ENCODE measurements at places on chromosomes 1 and 21.

DNA sequence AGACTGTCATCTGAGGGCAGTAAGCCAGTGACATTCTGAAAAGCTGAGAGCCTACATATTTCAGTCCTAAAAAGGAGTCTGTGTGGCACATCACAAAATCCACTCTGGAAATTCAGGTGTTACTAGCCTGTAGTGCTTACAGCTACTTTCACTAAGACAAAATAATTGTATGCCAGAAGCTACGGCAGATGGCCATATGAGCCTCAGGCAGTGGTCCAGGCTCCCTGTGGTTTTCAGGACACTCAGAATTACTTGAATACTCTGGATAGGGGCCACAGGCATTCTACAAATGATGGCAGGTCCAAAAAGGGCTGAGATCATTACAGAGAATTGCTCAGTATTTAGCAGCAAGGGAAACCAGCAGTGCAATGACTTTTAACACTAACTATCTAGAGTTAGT, 527.1 kb downstream of the MRPL39 start:
- no peak for DNase-seq

DNA sequence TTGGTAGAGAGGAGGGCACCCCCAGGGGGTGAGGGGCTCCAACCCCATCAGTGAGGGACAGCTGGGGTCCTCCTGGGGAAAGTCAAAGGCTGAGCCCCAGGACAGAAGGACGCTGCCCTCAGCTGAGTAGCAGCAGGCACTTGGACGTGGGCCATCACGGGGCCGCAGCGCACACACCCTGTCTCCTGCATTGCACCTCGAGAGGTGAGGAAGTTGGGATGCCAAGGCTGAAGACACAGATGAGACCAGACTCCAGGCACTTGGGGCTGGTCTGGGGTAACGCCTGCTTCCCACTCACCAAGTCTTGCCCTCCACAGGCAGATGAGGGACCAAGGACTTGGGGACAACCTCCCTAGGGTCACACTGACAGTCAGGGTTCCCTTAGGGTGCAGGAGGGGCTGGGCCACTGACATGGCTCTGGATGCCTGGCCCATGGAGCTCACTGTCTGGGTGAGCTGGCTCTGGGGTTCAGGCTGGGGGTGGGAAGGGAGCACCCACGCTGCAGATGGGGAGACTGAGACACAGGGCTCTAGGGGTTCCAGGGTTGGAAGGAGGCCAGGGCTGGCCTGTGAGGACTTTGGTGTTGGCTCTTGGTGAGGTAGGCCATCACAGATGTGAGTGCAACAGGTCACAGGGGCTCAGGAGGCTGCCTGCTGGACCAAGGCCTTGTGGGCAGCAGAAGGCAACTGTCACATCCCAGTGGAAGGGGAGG, 16.6 kb upstream of the ZNF678 start:
- DNase-seq, result no peak

DNA sequence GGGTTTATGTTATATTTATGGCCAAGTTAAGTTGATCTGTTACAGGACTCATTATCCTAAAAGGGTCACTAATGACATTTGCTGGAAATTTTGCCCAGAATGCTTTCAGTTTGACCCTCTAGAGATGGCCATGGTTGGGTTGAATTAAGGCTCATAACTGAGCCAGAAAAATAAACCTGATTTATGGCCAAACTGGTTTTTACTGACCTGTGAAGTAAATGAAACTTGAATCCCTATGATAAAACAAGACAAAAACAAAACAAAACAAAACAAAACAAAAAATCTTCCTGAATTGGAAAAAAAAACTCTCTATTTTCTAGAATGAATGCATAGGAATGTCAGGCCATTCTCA, 72.5 kb upstream of the CLDN14 start:
- no peak for DNase-seq

DNA sequence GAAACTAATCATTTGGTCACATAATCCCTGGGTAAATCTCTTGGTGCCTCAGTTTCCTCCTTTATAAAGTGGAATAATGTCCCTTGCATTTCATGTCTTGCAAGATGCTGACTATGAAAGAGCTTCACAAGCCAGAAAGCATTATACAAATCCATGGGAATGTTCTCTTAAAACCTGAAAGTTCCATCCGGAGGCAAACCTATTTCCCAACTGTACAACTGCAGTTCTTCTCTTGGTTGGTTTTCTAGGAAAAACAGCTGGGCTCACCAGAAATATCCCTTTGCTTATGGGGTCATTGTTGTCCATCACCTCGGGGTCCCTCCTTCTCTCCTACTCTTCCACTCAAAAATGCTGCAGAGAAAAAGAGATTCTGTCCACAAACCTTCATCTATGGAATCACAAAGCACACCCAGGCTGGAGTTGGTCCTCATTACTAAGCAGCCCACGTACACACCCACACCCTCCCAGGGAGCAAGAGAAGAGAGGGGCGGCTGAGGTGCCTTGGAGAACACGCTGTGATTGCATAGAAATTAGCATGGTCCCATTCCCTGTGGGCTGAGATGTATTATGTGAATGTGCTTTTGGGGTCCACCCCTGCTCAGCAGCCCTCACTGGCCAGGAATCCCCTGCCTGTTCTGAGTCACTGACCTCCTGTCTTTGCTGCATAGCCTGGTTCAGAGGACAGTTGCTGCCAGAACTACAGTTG, 5.0 kb upstream of the PLXNA2 start:
- no peak for DNase-seq

DNA sequence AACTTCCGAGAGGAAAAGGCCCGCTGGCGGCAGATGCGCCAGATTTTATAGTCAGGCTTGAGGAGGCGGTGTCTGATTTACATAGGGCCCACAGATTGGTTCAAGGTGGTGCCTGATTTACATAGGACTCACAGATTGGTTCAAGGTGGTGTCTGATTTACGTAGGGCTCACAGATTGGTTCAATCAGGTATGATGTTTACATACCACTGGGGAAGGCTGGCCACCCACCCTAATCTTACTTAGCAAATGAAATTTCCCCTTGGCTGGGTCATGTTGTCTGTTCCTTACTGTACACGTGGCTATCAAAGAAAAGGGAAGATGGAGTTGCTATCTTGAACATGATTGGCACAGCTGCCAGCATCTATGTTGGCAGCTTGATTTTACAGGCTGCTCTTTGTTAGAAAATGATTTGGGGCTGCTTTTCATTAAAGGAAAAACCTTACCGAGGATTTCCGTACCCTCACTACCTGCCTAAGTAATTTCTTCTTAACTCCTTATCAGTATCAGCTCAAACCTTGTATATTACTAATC, 96.3 kb downstream of the SETD4 start:
- no peak for DNase-seq

DNA sequence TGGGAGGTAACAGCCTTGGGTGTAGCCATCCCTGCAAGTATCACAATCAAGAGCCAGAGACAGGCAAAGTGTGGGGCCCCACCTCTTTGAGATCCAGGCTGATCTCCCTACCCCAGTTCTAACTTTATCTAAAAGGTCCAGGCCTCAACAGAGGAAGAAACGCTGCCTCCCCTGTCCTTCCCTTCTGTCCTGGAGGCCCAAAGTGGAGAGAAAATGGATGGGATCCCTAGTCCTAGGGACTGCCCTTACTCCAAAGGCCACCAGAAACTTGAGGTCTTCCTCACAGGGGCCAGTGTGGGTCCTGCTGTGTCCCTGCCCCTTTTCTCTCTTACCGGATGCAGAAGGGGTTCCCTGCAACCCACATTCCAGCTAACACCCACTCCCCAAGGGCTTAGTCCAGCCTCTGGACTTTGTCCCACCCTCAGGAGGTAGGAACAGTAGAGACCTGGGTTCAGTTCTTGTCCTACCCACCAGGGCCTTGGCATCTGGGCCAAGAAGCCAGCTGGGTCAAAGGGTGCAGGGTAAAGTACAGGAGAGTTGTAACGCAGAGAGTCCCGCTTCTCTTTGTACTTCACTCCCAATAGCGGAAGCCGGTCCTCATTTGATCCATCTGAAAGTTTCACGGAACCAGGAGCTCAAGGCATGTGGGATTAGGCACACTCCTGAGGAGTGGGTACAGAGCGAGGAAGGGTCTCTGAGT, 1.9 kb downstream of the HDGF start:
- DNase-seq, result peak; percentile 51

DNA sequence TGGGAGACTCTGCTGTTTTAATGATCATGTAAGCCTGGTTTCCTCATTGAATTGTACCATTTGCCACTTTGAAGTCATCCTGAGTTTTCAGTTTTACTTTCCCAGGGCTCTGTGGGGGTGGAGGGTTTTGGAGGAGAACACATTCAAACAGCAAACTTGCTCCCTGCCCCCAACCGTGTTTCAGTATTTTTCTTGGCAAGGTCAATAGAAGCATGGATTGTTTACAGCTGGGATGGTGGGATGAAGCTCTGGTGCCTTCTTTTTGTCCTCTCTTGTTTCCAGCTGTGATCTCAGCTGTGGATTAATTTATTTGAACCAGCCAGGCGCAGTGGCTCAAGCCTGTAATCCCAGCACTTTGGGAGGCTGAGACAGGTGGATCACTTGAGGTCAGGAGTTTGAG, 54.3 kb upstream of the SERBP1 start:
- peak; percentile 54 for DNase-seq

DNA sequence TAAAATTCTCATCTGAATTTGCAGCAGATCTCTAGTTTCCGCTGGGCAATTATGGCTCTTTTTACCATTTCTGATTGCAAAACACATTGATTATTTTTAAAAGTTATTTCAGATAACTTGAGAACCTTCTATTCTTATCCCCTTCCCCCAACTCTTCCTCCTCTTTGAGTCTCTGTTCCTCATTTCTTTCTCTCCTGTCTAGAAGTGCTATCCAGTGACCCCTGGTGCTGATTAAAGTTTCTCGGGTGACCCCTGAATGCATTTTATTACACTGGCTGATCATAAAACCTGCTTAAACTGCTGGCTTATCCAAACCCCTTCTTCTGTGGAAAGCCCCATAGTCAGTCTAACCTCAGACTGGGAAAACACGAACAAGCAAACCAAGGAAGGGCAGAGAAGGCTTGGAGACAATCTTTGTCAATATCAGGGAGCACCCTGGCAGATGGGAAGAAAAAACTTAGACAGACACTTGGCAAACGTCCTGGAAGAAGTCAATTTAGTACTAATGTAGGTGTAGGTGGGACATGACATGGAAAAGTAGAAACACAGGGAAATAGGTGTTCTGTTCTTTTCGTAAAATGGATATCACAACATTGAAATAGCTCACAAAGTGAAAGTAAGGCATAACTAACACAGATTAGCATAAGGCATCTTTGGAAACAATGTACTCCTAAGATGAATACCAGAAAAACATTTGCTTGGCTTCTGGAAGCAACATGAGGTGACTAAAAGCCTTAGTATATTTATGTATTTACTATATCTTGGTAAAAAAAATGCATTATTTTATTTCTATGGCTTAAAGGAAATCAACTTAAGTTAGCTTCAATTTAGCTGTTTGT, 61.4 kb downstream of the GORAB start:
- DNase-seq, result no peak

- no peak for DNase-seq
Measured at GRCh38 chr1:229526695-229527094, 18.6 kb upstream of the NUP133 start.

- peak; percentile 69 for DNase-seq
Measured at GRCh38 chr1:93581917-93582850, 99.5 kb downstream of the BCAR3 start.

GRCh38 chr1:47178654-47179016, 11.2 kb downstream of the PDZK1IP1 start:
- no peak for DNase-seq

- peak; percentile 38 for DNase-seq
Measured at GRCh38 chr1:115671176-115671934, 29.6 kb downstream of the VANGL1 start.

- DNase-seq, result no peak
Measured at GRCh38 chr1:226940806-226941067, 643 bp downstream of the COQ8A start.

DNA sequence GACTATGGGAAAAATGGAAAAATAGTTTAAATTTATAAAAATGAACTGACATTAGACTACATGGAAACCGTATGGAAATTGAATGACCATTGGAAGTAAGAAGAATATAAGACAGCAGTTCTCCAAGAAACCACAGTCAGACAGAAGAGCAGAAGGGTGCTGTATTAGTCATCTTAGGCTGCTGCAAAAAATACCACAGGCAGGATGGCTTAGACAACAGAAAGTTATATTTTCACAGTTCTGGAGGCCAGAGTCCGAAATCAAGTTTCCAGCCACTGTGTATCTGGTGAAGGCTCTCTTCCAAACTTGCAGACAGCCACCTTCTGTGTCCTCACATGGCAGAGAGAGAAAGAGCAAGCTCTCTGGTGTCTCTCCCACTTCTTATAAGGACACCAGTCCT, 175.2 kb downstream of the DSCAM start:
- DNase-seq, result no peak

DNA sequence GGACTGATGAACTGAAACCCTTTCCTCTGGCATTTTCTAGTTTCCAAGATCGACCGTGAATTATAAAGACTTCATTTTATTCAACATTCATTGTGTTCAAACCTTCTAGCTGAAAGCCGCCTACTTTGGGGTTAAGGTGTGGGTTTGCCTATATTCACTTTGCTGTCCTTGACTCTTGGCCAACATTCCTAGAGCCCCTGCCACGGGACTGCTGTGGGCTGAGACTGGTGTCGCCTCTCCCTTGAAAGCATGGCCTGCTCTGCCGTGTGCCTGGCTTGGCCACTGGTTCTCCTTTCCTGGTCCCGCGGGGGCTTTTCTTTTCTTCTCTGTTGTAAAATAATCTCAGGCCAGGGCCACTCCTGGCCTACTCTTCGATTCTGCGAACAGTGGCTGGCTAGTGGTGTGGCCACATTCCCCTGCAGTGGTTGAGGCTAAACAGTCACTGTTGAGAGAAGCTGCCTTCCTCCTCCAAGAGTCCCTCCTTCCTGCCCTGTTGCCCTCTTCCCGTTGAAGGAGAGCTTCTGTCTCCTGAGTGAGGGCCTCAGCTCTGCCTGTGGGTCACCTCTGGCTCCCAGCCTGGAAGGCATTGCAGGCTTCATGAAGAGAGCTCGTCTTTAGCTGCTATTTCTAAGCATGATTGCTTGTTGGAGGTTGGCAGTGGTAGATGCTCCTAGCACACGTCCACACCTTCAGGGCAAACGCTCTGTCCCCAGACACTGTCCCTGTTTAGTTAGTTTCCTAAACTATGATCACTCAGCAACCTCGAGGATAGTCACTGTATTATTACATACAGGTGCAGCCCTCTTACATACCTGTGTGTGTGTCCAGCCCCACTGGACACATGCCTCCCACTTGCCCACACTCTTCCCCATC, 80.5 kb downstream of the GALNT2 start:
- DNase-seq, result no peak

GRCh38 chr1:18496056-18496455, 15.3 kb downstream of the KLHDC7A start:
- DNase-seq, result no peak

DNA sequence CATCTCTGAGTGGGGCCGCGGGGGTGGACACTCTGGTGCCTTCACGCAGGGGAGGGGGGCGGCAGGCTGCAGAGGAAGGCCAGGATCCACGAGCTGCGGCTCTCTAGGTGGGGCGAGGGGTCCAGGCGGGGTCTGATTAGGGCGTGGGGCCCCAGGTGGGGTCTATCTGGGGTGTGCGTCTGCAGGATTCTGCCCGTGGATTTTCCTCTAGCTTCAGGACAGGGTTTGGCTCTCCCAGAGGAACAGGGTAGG, 6.3 kb downstream of the JMJD4 start:
- DNase-seq, result no peak

Data from stomach (tissue), 19 donors.